Neuronal stem cell (in vitro differentiated cells): ENCODE measurements at places on chromosomes 7 and 10.

- no peak for DNase-seq
- no peaks in the 10 kb centered on the region for H3K27me3 ChIP-seq
- peak overlapping the region; percentile 89 for H3K4me3 ChIP-seq
- H3K27ac ChIP-seq: no peak overlapping the region
- H3K36me3 ChIP-seq: no peaks in the 10 kb centered on the region
- no peaks in the 10 kb centered on the region for H3K4me1 ChIP-seq
Observed at GRCh38 chr7:133081119-133081598, 731 bp downstream of the CHCHD3 start.

GRCh38 chr7:25995216-25995615 is 156.8 kb upstream of the NFE2L3 start:
- H3K4me3 ChIP-seq: no peak overlapping the region
- H3K36me3 ChIP-seq: no peaks in the 10 kb centered on the region
- DNase-seq: no peak

DNA sequence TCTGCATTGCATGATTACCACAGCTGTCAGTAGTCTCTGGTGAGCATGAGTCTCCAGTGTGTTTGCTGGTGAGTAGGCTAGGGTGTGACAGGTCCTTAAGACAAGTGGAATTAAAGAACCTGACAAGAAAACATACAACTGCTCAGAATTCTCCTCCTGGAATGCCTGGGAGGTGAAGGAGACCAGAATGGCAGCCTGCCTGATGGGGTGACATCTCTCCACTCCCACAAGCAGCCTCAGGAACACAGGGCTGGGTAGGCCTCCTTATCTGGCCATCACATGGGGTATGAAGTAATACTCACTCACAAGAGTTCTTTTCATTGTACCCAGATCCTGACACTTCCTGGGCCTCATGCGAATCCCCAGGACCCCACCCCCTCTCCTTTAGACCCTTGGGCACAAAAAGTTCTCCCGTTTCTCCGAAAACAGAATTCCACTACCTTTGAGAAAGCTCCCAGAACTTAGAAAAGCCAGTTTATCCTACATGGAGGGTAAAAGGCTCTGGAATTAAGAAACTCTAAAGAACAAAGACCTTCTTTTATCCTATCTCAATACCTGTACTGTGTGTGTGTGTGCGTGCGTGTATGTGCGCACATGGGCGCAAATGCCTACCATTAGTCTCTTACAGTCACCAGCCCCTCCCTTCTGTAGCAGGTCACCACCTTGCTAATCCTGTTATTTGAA is 33.4 kb upstream of the C1GALT1 start:
- no peak for DNase-seq
- H3K4me3 ChIP-seq: no peak overlapping the region
- no peaks in the 10 kb centered on the region for H3K36me3 ChIP-seq
- no peak overlapping the region for H3K27ac ChIP-seq
- no peaks in the 10 kb centered on the region for H3K27me3 ChIP-seq

GRCh38 chr7:3356173-3356572 is 55.1 kb downstream of the SDK1 start:
- H3K27ac ChIP-seq: no peak overlapping the region
- H3K27me3 ChIP-seq: no peaks in the 10 kb centered on the region
- no peaks in the 10 kb centered on the region for H3K4me1 ChIP-seq
- no peak overlapping the region for H3K4me3 ChIP-seq
- DNase-seq: no peak

- H3K4me3 ChIP-seq: no peak overlapping the region
- DNase-seq: no peak
- H3K27ac ChIP-seq: no peak overlapping the region
- no peaks in the 10 kb centered on the region for H3K4me1 ChIP-seq
- no peaks in the 10 kb centered on the region for H3K27me3 ChIP-seq
Observed at GRCh38 chr7:74403521-74404387, 50.0 kb upstream of the GTF2IRD1 start.

GRCh38 chr7:45196374-45196773 is 38.8 kb downstream of the RAMP3 start:
- no peaks in the 10 kb centered on the region for H3K36me3 ChIP-seq
- H3K27ac ChIP-seq: no peak overlapping the region
- H3K27me3 ChIP-seq: no peaks in the 10 kb centered on the region

GRCh38 chr10:16520900-16521299 is 779 bp downstream of the C1QL3 start:
- peaks cover 13% of the 10 kb centered on the region for H3K4me1 ChIP-seq
- no peaks in the 10 kb centered on the region for H3K36me3 ChIP-seq
- no peak overlapping the region for H3K27ac ChIP-seq
- DNase-seq: no peak

GRCh38 chr7:17152721-17153120 is 145.7 kb upstream of the AHR start:
- no peak for DNase-seq
- no peaks in the 10 kb centered on the region for H3K27me3 ChIP-seq
- H3K4me1 ChIP-seq: no peaks in the 10 kb centered on the region
- no peaks in the 10 kb centered on the region for H3K36me3 ChIP-seq
- no peak overlapping the region for H3K27ac ChIP-seq
- no peak overlapping the region for H3K4me3 ChIP-seq

GRCh38 chr7:11607686-11608085 is 224.3 kb downstream of the THSD7A start:
- H3K27ac ChIP-seq: no peak overlapping the region
- H3K27me3 ChIP-seq: no peaks in the 10 kb centered on the region
- H3K36me3 ChIP-seq: no peaks in the 10 kb centered on the region
- DNase-seq: no peak

GRCh38 chr7:148371280-148371937 is 219.2 kb upstream of the C7orf33 start:
- H3K36me3 ChIP-seq: no peaks in the 10 kb centered on the region
- peaks cover 9% of the 10 kb centered on the region for H3K4me1 ChIP-seq
- no peaks in the 10 kb centered on the region for H3K27me3 ChIP-seq
- no peak for DNase-seq

DNA sequence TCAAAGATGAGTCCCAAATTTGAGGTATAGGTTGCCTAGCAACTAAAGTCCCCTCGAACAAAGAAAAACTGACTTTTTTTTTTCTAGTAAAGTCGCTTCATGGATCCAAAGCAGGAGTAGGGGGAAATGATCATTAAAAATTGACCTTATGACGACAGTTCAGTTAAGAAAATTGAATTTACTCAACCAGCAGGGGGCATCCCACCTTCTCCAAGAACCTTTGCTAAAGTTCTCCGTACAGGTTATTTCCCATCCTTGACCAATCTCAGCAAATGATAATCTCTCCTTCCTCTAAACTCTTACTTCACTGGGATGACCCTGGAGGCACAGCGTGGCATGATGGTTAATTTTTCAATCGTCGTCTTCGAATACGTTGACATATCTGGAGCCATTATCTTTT is 228.3 kb downstream of the CALN1 start:
- no peak overlapping the region for H3K4me3 ChIP-seq
- no peak for DNase-seq
- no peaks in the 10 kb centered on the region for H3K36me3 ChIP-seq

DNA sequence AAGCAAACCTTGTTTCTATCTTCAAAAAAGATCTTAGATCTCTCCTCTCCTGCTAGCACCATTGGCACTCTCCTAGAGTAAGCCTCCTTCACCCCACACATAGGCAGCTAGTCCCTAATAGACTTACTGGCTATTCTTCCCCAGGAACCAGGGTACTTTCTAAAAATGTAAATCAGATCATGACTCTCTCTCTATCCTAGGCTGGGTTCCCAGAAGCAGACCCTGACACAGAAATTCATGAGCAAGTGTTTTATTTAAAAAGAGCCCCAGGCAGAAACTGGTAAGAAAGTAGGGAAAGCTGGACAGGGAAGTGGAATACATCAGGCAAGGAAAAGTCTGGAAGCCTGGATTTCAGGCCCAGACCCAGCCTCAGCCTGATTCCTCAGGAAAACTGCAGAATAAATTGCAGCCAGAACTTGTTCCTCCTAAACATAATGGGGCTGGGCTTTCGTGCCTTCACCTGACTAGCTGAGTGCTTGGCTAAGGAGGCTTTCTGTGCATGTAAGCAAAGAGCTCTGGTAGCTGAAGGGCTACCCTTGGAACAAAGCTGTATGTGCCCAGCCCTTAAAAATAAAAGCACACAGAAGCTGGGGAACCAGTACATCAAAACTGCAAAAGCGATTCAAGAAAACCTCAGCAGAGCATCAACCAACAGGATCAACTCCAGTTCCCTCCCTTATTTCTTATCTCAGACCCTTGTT is 18.8 kb upstream of the SORBS1 start:
- no peak for DNase-seq
- no peak overlapping the region for H3K27ac ChIP-seq
- H3K4me3 ChIP-seq: no peak overlapping the region
- H3K4me1 ChIP-seq: no peaks in the 10 kb centered on the region
- H3K27me3 ChIP-seq: no peaks in the 10 kb centered on the region

- no peak overlapping the region for H3K27ac ChIP-seq
- H3K27me3 ChIP-seq: no peaks in the 10 kb centered on the region
- DNase-seq: peak; percentile 64
- H3K4me3 ChIP-seq: no peak overlapping the region
- peaks cover 2% of the 10 kb centered on the region for H3K4me1 ChIP-seq
- H3K36me3 ChIP-seq: no peaks in the 10 kb centered on the region
Observed at GRCh38 chr10:122298598-122299301, 27.7 kb downstream of the BTBD16 start.

GRCh38 chr7:116447966-116448839 is 51.3 kb upstream of the CAV2 start:
- DNase-seq: no peak
- no peak overlapping the region for H3K27ac ChIP-seq
- H3K27me3 ChIP-seq: no peaks in the 10 kb centered on the region
- H3K4me1 ChIP-seq: peaks cover 2% of the 10 kb centered on the region
- H3K4me3 ChIP-seq: no peak overlapping the region
- H3K36me3 ChIP-seq: no peaks in the 10 kb centered on the region

DNA sequence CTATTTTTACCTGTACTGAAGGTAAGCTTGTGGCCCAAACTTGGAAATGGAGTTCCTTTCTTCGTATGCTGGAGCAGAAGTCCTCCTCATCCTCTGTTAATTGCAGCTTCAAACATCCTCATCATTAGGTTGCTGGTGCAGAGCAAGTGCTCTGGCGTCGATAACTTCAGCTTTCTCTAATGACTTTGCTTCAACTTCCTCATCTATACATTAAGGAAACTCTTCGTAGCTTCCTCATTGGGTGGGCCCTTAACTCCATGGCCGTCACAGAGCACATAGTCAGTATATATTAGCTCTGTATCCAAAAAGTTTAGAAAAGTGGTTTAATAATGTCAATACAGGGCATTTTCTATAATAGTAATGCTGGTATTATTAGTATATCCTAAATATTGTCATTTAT is 447.7 kb downstream of the SUGCT start:
- DNase-seq: no peak
- peaks cover 2% of the 10 kb centered on the region for H3K4me1 ChIP-seq
- no peak overlapping the region for H3K27ac ChIP-seq
- H3K36me3 ChIP-seq: no peaks in the 10 kb centered on the region
- no peak overlapping the region for H3K4me3 ChIP-seq
- no peaks in the 10 kb centered on the region for H3K27me3 ChIP-seq

DNA sequence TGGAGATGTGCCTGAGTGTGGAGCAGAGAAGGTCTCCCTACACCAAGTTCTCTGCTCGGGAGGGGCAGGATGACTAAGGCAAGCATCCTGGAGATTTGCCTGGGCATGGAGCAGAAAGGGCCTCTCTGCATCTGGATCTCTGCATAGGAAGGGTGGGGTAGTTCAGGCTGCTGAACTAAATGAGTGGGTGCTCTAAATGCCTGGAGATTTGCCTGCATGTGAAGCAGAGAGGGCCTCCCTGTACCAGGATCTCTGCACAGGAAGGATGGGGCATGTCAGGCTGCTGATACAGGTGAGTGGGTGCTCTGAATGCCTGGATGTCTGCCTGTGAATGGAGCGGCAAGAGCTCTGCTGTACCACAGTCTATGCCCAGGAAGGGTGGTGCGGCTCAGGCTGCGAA is 680.7 kb downstream of the SUGCT start:
- H3K4me1 ChIP-seq: no peaks in the 10 kb centered on the region
- H3K36me3 ChIP-seq: no peaks in the 10 kb centered on the region
- H3K4me3 ChIP-seq: no peak overlapping the region
- no peak overlapping the region for H3K27ac ChIP-seq
- DNase-seq: no peak

DNA sequence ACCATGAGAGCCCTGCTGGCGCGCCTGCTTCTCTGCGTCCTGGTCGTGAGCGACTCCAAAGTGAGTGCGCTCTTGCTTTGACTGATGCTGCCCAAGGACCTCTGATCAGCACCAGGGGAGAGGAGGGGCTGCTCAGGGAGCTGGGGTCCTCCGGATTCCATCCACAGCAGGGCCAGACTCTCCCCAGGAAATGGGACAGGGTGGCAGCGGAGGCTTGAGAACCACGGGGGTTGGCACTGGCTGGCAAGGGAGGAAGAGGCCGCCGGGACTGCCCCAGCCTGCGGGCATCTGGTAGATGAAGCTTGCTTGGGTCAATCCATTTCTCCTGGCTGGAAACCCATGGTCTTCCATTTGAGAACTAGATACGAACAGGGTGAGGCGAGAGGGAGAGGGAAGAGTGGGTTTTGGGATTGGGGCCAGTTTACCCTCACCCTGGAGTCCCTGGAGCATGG is 647 bp downstream of the PLAU start:
- no peaks in the 10 kb centered on the region for H3K36me3 ChIP-seq
- H3K4me3 ChIP-seq: peak overlapping the region; percentile 44
- peaks cover 10% of the 10 kb centered on the region for H3K27me3 ChIP-seq
- peaks cover 20% of the 10 kb centered on the region for H3K4me1 ChIP-seq
- peak; percentile 18 for DNase-seq
- H3K27ac ChIP-seq: no peak overlapping the region
